ENCODE measurements at places on chromosomes 16 and 17.
A peak's percentile ranks its signal among the peaks of the same experiment; 100 is the strongest.

GRCh38 chr16:9370061-9370491 is 278.6 kb downstream of the HAPSTR1 start:
- DNase-seq, result no peak

DNA sequence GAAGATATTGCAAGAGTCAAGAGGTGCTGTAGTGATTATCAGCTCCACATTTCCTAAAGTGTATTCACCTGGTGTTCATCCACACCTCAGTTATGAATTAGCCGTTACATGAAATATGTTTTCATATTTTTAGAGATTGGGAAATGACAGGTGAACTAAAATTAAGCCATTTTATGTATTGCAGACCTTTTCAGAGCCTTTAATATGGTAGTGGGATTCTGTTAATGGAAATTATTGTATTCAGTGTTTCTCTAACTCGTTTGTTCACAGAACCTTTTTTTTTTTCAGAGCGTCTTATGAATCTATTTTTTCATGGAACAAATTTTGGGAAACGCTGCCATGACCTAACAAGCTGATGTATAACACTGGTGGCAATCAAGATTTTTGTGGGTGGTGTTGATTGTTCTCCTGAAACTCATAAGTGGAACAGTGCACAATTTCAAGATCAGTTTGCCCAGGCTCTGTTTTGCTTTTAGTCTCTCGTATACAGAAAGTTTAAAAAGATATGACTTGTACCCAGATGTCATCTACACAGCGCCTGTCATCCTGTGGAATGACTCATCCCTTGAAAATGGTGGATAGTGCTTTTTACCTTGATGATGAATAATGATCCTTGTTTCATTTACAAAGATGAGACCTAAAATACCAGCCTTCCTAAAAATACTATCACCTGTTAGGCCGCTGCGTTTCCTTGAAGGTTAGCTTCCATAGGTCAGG is 88.8 kb downstream of the ARHGAP44 start:
- DNase-seq, result no peak

DNA sequence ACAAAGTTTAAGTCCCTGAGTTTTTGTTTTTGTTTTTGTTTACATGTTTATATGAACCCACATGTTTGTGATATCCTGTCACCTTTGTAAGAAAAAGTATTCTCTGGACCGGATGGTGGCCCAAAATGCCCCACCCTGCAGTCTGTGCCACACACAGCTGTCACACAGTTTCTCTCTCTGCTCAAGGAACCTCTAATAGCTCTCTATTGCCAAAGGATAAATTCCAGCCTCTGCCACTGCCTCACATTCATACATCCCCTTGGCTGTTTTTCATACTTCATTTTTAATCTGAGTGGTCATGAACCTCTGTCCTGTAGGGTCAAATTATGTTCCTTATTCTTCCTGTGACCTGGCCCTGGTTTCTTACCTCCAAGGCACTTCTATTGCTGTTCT is 520.3 kb upstream of the CDH5 start:
- no peak for DNase-seq

GRCh38 chr17:7262935-7263800 is 890 bp upstream of the CLDN7 start:
- DNase-seq, result no peak

GRCh38 chr16:3187798-3188674 is at the start of gene OR1F1:
OR1F1 (plus strand) TSS chr16:3188204.
- peak; percentile 91 for DNase-seq

DNA sequence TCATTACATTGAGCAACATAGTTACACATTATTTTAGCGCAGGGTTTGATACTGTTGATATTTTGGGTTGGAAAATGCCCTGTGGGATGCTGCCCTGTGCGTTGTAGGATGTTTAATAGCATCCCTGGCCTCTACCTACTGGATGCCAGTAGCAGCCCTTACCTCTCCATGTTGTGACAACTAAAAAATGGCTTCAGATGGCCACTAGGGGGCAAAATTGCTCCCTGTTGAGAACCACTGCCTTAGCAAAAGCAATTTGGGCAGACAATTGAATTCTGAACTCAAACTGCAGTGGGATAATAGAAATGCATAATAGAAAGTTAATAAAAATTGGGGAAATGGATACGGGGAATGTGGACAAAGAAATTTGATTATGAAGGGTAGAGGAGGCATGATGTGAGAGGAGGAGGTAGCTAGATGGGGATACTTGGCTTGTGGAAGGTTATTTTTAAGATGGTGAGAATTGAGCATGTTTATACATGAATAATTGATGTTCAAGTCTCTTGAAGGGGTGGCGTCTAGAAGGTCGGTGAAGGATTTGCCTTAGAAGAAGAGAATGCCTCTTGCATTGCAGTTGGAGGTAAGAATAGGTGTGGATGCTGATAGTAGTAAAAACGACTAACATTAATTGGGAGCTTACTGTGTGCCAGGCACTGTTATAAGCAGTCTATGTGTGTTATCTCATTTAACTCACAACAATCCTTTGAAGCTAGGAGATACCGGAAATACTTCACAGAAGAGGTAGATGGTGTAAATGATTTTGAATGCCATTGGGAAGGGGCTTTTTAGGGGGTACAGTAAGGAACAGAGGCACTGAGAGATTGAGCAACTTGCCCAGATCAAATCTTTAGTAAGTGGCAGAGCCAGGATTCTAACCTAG is 19.0 kb downstream of the HEATR9 start:
- DNase-seq, result peak; percentile 90

- DNase-seq, result peak; percentile 79
Observed at GRCh38 chr17:36463916-36464764, 22.3 kb upstream of the ZNHIT3 start.

GRCh38 chr16:27370318-27370717 is 31.7 kb upstream of the IL21R start:
- no peak for DNase-seq

DNA sequence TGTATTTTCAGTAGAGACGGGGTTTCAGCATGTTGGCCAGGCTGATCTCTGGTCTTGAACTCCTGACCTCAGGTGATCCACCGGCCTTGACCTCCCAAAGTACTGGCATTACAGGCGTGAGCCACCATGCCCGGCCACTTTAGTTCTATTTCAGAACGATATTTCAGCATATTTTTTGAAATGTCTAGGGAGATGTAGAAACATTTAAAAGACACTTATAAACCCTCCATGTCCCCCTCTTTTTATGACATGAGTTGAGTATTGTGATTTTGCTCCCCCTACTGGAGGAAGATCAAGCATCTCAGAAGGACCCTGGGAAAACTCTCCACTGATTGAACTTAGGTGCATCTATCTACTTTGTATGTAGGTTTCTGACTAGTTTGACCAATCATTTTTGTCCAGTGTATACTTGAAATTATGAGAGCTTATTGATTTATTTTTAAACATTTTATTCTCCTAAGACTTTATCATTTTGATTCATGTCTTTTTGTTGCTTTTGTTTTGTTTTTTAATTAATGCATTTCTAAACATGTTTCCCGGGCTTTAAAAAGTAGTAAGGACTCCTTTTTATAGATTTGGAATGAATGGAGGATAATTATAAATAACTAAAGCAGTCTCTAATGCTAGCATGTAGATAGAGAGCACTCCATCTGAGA is 105.1 kb downstream of the CHD9 start:
- DNase-seq, result peak; percentile 75

DNA sequence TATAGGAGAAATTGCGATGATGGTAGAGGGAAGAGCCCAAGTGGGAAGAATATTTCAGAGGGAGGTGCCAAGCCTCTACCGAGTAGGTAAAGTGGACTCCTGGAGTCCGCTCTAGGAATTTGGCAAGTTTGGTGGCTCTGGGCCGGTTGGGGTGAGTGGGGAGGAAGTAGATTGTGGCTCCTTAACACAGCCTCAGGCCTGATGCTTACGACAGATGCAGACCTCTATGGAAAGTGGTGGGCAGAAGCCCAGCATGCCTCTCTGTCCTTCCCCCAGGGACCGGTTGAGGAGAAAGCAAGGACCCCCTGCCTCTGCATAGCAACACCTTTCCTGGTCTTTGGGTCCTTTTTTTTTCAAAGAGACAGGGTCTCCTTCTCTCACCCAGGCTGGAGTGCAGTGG is 55.9 kb upstream of the SIAH1 start:
- DNase-seq, result no peak

DNA sequence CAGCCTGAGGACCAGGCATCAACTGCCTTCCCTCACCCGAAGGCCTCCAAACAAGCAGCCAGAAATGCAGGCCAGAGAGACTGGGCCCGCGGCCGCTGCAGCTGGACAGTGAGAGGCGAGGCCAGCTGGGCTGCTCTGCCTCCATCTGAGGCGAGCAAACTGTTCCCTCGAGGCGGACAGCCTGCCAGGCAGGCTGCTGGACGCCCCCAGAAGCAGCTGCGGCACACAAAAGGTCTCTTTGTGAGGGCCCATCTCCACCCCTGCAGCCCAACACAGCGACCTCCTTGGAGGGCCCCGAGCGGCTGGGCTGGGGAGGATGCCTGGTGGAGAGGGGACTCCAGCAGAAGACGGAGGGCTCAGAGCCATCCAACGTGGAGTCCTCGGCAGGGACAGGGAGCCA is 4.7 kb downstream of the CORO7 start:
- DNase-seq, result no peak

GRCh38 chr17:11495613-11496012 is 102.7 kb upstream of the DNAH9 start:
- DNase-seq, result no peak

- no peak for DNase-seq
Observed at GRCh38 chr17:36511216-36511615, 23.5 kb downstream of the MYO19 start.

- no peak for DNase-seq
Observed at GRCh38 chr16:20507280-20507679, 56.0 kb downstream of the ACSM2A start.

- DNase-seq, result peak; percentile 83
Observed at GRCh38 chr16:67542464-67542863, 13.8 kb downstream of the RIPOR1 start.

- DNase-seq, result no peak
Observed at GRCh38 chr16:66574531-66574930, 4.7 kb upstream of the CMTM2 start.

DNA sequence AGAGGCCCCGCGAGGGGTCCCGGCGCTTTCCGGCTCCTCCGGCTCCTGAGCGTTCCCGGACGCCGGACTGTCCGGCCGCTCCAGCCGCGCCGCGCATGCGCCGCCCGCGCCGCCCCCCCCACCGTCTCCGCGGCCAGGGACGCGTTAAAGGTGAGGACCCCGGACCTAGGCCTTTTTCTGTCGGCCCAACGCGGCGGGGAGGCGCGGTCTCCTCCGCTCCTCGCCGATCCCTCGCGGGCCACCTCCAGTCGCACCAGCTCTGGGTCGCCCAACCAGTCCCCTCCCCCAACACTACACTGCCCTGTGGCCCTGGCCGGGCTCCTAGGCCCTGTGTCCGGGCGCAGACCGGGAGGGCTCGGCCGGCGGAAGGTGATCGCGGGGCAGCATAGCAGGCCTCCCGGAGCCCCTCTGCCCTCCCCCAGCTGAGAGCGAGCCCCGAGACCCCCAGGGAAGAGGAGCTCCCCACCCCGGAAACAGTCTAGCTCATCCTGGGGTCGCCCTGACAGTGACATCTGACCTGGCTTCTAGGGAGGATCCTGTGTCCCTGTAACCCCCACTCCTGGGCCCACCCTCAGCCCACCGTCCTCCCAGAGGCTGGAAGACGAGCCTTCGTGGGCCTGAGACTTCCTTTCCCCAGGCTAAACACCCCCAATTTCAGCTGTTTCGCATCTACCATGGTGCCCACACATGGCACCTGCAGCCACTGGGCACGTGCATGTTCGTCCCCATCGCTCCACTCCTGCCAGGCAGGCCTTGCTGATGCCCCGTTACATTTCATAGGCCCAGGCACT is 14.7 kb upstream of the BCAR1 start:
- peak; percentile 76 for DNase-seq

- DNase-seq, result no peak
Observed at GRCh38 chr16:19766554-19766884, 48.4 kb downstream of the IQCK start.

DNA sequence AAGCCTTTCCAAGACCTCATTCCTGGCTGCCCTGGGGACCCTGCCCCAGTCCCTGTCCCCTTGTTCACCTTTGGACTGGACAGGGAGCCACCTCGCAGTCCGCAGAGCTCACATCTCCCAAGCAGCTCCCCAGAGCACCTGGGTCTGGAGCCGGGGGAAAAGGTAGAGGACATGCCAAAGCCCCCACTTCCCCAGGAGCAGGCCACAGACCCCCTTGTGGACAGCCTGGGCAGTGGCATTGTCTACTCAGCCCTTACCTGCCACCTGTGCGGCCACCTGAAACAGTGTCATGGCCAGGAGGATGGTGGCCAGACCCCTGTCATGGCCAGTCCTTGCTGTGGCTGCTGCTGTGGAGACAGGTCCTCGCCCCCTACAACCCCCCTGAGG is 38.7 kb upstream of the IL21R start:
- no peak for DNase-seq

DNA sequence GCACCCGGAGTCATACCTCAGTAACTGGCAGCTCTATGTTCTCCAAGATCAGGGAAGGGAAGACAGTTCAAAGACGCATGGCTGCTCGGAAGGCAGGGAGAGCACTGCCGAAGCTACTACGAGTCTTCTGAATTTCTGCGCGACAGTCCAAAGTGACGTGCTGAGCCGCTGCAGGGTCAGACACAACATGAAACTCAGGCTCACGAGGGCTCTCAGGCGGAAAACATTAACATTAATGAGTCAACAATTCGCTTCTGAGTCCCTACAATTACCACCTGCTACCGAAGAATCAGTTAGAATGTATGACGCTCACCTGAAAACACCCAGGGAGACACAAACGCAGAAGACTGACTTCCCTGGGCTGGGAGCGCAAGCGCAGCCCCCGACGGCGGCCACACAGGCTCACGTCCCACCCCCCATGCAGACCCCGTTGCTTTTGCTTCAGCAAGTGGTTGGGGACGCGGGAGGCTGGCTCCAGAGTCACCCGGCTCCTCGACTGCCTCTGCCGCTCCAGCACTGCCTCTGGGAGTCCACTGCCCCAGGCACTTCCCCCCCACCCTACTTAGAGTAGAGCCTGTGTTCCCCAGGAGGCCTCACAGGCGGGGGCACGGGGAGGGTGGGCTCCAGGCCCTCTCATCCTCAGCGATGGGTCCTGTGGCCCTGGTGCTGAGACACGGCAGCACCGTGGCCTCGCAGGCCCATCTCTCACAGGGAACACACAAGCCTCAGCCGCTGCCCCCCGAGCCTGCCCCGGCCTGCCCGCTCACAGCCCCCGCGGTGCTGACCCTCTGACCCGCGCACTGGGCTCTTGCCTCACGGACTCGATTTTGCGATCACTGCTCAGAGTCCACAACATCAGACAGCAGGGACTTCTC is 38.9 kb downstream of the LMF1 start:
- DNase-seq, result no peak

- peak; percentile 82 for DNase-seq
Observed at GRCh38 chr17:42221886-42222745, 27.8 kb upstream of the GHDC start.

GRCh38 chr16:86531641-86532525 is 21.6 kb downstream of the FOXF1 start:
- no peak for DNase-seq

DNA sequence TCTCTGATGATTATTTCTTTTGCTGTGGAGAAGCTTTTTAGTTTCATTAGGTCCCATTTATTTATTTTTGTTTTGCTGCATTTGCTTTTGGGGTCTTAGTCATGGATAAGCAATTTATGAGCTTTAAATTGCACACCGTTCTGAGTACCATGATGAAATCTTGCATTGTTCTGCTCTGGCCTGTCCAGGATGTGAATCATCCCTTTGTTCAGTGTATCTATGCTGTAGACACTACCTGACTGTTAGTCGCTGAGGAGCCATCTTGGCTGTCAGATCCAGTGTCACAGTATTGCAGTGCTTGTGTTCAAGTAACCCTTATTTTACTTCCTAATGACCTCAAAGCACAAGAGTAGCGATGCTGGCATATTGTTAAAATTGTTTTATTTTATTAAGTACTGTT is 218.0 kb upstream of the CNTNAP4 start:
- DNase-seq, result peak; percentile 7

GRCh38 chr17:40174514-40174913 is 2.8 kb upstream of the RAPGEFL1 start:
- DNase-seq, result no peak
